Muscle of back (tissue), 13 donors: ENCODE measurements at places on chromosomes 3 and 15. TPM values are rescaled to one million over a fixed set of nuclear protein-coding genes. Genes with fewer than 3 reads are reported as not detected.

CNTN3 gene
- 6.8 TPM for polyA plus RNA-seq

- DNase-seq, result no peak
Measured at GRCh38 chr3:45477041-45477725, 88.8 kb downstream of the LARS2 start.

GRCh38 chr3:177835008-177835407 lies 637.7 kb upstream of the TBL1XR1 start:
- DNase-seq, result peak; percentile 92

GRCh38 chr15:30922480-30923311 lies 19.0 kb downstream of the FAN1 start:
- DNase-seq, result no peak

TRIM42 gene
- not detected for polyA plus RNA-seq

GRCh38 chr3:188954590-188955208 lies 217.1 kb upstream of the TPRG1 start:
- peak; percentile 91 for DNase-seq

- DNase-seq, result no peak
Measured at GRCh38 chr3:142977399-142977728, 13.9 kb upstream of the PAQR9 start.

TNNC1 gene
- polyA plus RNA-seq, result 1,057 TPM

DNA sequence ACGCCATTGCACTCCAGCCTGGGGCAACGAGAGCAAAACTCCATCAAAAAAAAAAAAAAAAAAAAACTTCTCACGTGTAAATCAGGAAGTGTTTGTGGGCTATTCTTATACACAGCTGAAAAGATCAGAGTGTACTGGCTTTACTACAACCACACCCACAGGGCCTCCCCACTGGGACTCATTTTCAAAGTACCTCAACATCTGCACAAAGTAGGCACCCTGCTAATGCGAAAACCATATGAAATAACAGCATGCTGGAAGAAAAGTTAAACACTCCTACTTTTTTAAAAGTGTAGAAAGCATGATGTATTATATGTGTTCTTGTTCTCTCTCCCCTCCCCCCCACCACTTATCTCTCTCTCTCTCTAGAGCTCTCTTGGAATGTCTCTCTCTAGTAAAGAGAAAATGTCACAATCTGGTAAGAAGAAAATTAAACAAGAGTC lies 11.1 kb downstream of the UACA start:
- peak; percentile 55 for DNase-seq

DNA sequence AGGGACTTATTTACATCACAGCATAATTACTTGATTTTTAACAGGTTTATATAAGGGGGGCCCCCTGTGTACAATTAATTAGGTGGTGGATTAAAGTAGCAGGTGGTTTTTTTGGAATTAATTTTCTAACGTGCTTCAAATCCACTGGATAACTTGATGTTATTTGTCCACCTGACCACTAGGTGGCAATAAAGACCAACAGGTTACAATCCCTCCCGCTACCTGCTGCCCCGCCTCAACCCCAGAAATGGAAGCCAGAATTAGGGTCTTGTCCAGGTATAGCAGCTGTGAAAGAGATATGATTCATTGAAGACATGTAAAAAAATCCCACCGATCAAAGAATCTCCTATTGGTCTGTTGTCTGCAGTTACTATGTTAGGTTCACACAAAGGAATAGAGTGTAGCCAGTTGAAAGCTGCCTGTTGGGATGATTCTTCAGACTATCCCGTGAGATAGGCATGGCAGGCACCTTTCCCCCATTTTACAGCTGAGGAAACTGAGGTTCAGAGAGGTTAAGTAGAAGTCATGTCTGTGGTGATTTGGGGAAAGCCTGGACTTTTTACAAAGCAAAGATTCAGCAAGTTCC lies 44.0 kb downstream of the MFSD1 start:
- DNase-seq, result peak; percentile 7

DNA sequence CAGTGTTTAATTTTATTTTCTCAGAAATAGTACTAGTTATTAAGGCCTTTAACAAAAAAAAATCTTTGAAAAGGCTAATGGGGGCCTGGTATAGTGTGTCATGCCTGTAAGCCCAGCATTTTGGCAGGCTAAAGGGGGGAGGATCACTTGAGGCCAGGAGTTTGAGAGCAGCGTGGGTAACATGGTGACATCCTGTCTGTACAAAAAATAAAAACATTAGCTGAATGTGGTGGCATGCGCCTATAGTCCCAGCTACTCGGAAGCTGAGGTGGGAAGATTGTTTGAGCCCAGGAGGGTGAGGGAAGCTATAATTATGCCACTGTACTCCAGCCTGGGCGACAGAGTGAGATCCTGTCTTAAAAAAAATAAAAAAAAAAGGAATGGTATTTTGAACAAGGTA lies 61.9 kb downstream of the TRAK1 start:
- no peak for DNase-seq

DNA sequence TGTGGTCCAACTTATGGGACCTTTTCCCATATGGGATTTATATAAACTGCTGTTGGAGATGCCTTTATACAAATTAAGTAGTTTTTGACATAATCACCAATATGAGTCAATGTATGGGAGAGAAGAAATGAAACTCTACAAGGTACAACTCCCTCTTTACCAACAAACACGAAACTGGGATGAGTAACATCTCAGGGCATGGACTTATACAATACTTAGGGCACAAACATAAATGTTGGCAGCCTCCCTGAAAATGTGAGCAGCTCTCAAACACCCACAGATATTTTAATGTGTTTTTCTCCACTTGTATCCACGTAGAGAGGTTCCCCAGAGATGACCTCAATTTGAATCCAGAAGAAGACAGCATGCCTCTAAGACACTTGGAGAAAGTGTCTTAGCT lies 161.6 kb downstream of the MAGI1 start:
- DNase-seq, result no peak

DNA sequence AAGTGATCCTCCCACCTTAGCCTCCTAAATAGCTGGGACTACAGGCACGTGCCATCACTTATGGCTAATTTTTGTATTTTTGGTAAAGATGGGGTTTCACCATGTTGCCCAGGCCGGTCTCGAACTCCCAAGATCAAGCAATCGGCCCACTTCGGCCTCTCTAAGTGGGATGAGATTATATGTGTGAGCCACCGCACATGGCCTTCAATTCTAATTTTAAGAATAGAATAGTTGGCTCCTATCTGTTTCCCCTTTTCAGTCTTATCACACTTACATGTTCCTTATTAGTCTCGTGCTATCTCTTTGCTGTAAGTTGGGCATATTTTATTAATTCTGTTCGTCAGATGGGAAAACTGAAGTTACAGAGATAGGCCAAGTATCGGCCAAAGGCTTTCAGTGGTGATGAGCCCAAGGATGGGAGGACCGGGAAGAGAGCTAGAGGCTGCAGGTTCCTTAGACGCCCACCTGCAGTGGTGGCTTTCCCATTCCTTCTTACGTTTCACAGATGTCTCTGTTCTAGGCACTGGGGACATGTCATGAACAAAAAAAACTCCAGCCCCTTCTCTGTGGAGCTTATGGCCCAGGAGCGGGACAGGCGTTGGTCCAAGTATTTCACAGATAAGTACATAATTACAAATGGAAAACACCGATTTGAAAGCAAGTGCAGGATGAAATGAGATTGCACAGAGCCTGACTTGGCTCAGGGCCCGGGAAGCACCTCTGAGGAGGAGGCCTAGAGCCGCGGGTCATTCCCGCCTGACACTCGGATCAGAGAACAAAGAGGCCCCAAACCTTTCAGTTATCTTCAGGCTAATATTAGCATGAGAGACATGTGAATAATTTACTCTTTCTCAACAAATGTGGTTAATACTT lies 91.1 kb upstream of the KLF13 start:
- peak; percentile 29 for DNase-seq

DNA sequence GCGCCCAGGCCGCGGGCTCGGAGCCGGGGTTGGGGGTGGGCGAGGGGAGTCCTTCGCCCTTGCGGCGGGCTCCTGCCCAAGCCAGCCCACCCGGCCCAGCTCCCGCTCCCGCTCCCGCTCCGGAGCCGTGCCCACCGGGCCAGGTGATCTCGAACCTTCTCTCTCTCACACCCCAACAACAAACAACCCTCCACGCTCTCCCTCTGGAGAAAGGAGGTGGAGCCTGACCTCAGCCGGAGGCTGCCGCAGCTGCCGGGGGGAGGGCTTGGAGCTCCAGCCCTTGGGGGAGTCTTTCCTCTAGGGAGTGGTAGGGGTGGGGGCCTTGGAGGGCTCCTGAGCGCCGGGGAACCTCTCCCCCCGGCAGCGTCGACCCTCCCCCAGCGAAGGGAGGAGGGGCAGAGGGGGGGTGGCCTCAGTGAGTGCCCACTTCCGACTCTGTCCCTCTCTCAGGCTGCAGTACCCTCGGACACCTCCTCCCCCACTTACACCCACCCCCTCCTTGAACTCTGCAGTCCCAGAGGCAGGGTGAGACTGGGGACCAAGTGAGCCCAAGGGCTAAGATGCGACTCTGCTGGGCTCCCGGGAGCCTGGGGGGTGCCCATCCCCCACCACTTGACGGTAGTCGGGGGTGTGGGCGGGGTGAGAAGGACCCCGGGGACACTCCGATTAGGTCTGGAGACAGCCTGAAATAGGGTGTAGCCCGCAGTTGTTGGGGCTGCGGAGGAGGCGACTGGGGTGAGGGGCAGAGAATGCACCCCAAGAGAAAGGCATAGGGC lies 4.4 kb upstream of the BAHD1 start:
- no peak for DNase-seq

GRCh38 chr3:23481011-23481615 lies 278.0 kb downstream of the UBE2E2 start:
- no peak for DNase-seq

GOLGA8S gene
- 0.97 TPM for polyA plus RNA-seq

SLC30A4 gene
- polyA plus RNA-seq, result 4.6 TPM

ZPLD1 gene
- not detected for polyA plus RNA-seq

DNA sequence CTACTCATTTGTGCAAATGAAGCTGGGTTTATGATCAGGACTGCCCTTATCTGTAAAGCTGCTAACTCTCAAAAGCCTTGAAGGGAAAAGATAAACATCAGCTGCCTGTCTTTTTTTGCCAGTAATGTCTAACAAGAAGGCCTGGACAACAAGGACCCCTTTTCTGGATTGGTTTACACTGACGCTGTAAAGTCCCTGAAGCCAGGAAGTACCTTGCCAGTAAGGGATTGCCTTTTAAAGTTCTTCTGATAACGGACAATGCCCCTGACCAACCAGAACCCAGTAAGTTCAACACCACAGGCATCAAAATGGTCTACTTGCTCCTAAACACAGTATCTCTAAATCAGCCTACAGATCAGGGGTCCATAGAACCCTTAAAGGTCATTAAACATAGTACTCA lies 178.0 kb downstream of the PCCB start:
- DNase-seq, result no peak

SEMA3B gene
- polyA plus RNA-seq, result 59.2 TPM
